ENCODE measurements at places on chromosomes 1 and 21.

- DNase-seq, result no peak
Observed at GRCh38 chr1:186896211-186896610, 67.5 kb downstream of the PLA2G4A start.

DNA sequence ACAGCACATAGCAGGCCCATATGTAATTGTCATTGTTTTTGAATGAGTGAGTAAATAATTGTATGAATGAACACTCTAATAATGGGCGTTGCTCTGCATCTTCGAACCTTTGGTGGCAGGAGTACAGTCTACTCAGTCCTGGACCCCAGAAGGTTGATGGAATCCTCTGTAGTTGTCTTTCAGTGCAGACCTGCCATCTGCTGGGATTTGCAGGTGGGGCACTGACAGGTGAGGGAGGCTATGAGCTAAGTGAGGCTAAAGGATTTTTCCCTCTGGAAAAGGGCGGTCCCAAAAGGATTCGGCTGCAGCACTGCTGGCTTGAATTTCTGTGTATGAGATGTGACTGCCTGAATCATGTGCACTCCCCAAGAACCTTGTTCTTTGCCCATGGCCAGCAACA lies 53.4 kb downstream of the PLXNA2 start:
- no peak for DNase-seq

DNA sequence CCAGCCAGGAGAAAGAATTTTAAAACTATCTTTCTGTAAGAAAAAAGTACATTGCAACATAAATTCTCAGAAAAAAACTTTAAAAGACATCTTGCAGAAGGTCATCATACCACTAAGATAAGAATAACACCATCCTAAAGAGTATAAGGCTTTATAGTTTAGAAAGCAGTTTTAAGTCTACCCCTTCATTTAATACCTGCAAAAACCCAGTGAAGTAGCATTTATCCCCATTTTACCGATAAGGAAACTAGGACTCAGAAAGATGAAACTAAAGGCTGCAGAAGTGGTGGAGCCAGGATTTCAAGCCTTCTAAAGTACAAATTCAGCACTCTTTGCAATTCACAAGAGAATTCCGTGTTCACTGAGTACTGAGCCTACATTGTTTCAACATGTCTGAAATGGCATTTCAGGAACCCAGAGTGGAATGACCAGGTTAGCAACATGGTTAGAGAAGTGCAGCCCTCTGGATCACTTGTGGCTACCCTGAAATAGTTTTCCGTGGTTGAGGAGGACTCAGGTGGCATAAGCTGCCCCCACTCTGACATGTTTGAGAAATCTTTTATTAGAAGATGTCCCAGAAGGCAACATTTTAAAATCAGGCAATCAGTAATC lies 6.7 kb downstream of the MYCL start:
- no peak for DNase-seq

GRCh38 chr1:96515430-96515829 lies 206.2 kb upstream of the PTBP2 start:
- DNase-seq, result no peak

GRCh38 chr1:8465013-8465412 lies 147.1 kb downstream of the SLC45A1 start:
- DNase-seq, result no peak

- DNase-seq, result no peak
Observed at GRCh38 chr1:52345252-52345651, 20.8 kb downstream of the CC2D1B start.

DNA sequence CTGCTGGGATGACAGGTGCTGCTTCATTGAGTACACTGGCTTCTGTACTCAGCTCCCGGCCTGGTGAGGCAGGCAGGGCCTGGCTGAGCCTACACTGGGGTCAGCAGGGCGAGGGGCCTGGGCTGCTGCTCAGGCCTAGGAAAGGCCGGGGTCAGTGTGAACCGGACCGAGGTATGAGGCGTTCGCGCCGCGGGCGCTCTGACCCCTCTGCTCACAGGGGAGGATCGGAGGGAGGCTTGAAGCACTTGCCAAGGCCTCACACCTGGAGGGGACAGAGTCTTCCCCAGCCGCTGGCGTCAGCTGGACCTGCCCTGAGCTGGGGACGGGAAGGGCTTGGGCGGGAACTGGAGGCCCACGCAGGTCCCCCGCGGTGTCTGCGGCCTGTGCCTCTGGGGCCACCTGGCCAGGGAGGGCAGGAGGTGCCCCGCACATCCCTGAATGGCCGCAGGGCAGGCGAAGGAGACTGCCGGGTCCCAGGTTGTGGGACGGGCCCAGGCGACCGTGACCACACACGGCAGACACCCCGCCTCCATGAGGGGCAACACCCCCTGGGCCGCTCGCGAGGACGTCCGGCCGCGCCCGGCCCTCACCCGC lies 466 bp downstream of the PEX10 start:
- DNase-seq, result peak; percentile 62

GRCh38 chr21:38208118-38208517 lies 48.7 kb upstream of the KCNJ15 start:
- DNase-seq, result no peak

- DNase-seq, result no peak
Observed at GRCh38 chr1:91745640-91746373, 140.1 kb downstream of the TGFBR3 start.

GRCh38 chr1:88466899-88467580 lies 217.0 kb upstream of the PKN2 start:
- DNase-seq, result no peak

GRCh38 chr21:45573452-45574035 lies 31.3 kb upstream of the SLC19A1 start:
- DNase-seq, result no peak

GRCh38 chr1:212860713-212861581 lies 2.9 kb downstream of the FLVCR1 start:
- no peak for DNase-seq

GRCh38 chr1:160093624-160094290 lies 4.7 kb downstream of the IGSF8 start:
- no peak for DNase-seq

DNA sequence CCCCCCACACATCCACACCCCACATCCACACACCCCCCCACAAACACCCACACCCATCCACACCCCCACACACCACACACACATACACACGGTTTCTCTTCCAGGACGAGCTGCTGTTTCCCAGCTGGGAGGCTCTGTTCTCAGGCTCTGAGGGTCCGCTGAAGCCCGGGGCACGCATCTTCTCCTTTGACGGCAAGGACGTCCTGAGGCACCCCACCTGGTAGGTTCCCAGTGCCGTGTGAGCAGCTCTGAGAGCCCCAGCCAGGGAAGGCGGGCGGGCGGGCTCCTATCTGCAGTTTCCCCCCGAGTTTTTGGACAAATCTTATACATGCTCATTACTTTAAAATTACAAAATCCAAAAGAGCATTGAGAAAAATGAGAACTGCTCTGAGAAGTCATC lies 31.2 kb downstream of the SLC19A1 start:
- DNase-seq, result no peak

DNA sequence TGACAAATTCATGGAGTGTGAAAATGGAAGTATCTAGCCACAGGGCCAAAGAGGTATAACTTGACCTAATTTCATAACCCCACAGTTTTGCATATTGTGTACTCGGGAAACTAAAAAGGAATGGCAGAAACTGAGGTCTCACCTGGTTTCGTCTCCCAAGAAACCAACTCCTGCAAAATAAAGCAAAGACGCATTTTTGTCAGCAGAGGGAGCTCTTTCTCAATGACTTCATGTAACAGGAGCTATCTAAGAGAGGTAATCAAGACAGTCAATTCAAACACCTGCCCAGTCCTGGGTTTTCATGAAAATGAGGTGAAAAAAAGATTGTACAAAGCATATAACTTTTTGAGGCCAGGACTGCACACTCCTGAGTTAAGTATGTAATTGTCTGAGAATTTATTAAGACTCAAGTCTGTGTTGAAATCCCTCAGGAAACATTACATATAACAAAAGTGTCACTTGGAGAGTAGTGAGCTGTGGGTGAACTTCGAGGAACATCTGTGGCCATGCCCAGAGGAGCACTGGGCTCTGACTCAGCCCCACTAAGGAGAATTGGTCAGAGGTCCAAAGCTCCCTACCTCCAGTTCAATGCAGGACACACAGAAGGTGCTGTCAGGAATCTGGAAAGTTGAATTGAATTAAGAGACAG lies 17.6 kb downstream of the FCRL4 start:
- no peak for DNase-seq

DNA sequence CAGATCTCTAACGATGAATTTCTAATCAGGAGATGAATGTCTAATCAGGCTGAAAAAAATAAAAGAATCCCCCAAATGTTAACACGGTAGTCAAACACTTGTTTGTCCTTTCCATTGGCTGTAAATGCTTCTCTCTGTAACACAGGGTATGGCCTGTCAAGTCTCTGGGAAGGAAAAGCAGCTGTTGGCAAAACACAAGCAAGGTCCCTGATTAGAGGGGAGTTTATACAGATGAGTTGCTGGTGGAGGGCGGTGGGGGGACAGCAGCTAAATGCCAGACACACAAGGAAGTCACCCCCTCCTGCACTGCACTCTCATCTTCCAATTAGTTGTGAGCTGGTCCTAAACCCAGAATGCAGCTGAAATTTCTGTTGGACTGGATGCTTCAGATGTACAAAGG lies 51.0 kb downstream of the PGBD5 start:
- no peak for DNase-seq

DNA sequence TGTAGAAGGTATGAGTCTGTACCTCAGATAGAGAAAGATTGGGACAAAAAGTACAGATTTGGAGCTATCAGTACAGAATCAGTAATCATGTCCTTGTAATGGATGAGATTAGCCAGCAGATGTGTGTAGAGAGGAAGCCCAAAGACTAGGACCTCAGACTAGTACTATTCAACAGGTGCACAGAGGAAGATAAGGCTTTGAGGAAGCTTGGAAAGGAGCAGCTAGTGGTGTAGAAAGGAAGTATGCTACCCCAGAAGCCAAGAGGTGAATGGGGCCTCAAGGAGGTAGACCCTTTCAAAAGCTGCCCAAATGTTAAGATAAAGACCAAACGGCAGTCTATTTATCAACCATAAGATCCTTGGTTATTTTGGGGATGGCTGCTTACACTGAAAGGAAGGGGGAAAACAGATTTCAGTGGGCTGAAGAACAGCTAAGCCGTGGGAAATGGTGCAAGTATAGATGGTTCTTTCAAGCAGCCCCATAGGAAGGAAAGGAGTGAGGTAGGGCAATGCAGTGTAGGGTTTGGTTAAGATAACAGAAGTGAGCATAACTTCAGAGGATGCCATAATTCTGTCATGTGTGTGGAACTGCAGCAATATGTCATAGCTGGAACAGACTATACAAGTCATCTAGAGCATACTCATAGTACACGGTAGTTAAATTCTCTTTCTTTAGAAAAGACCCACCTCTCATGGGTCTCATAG lies 221.7 kb downstream of the HHIPL2 start:
- DNase-seq, result no peak

- DNase-seq, result peak; percentile 60
Observed at GRCh38 chr1:1004780-1005697, 5.1 kb upstream of the HES4 start.
